ENCODE measurements at places on chromosomes 1 and 21. TPM values are rescaled to one million over a fixed set of nuclear protein-coding genes. Genes with fewer than 3 reads are reported as not detected.

The DMBX1 gene
- total RNA-seq, result not detected

- no peak for DNase-seq
Observed at GRCh38 chr1:166999500-167000055, 10.5 kb downstream of the MAEL start.

DNA sequence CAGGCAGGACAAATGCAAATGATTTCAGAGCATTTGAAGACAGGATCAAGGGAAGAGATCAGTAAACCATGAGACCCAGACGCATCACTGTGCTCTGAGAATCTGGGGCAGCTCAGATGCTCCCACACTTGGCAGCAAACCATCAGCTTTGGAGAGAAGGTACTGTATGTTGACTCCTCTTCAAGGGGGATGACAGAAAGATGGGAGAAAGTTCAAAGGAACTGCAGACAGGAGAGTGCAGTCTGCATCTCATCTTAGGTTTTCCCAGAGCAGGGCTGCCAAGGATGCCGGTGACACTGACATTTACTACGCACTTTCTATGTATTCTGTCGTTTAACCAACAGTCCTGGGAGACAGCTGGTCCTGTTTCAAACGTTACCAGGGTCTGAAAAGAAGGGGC lies 35.8 kb downstream of the OLFML2B start:
- no peak for DNase-seq

DNA sequence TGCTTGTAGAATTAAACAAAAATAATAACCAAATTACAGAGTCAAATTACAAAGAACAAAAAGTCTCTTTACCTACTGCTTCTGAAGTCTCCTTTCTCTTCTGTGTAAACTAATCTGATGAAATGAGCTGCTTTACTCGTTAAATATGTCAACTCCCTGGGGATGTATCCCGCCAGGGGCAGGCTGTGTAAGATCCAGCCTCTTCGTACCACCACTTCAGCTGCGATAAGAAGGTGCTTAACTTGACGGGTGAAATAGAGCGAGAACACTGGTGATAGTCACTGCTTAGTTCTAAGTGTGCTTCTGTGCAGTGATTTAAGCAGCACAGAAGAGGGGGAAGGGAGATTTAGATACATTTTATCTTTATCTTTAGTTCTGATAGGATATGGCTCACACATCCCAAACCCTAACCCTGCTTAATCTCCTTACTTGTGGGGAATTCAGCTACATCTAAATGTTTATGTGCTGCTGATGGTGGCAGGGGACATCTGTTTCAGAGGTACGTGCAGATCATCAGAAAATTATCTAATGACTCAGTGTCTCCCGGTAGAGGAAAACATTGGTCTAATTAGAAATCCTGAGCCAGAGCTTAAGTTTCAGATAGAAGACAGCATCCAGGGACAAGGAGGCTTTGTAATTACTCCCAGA lies 46.0 kb downstream of the RHOU start:
- DNase-seq, result no peak

The PCP4L1 gene
- not detected for total RNA-seq
